Activated CD4-positive, alpha-beta T cell treated with anti-CD3 and anti-CD28 coated beads for 36 hours (primary cell): ENCODE measurements at places on chromosomes 11 and 22.

DNA sequence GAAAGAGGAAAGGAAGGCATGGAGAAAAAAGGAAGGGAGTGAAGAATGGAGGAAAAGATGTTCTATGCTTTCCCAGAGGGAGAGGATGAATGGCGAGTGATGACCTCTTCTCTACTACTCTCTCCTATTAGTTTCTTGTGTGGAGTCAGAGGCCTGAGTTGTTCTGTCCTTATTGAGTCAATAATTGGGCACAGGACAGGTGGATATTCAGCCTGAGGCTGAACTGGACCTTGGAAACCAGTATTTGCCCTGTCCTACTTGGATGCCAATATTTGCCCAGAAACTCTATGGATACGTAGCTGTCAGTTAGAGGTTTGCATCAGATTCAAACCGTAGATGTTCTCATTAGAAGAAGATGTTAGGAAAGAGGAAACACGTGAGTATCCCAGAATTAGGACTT lies 17.6 kb upstream of the SWAP70 start:
- DNase-seq = no peak

DNA sequence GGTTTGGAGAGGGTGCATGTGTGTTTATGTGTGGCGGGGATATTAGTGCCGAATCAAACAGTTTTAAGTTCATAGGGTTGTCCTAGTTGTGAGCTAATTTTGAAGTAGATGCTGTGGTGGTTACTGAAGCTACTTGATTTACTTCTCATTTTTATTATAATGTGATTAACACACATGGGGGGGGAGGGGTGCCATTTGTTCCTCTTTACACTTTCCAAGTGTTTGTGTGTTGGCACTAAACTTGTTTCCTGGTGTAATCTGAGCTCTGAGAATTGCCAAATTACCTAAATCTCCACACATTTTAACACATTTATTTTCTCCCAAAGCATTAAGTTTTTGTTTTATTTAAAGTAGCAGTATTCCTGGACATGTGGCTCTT lies 60.1 kb downstream of the ZNRF3 start:
- DNase-seq = no peak

GRCh38 chr22:44745853-44746789 lies 6.3 kb upstream of the ARHGAP8 start:
- no peak for DNase-seq

GRCh38 chr22:23207729-23208393 lies 27.6 kb downstream of the BCR start:
- DNase-seq = no peak

DNA sequence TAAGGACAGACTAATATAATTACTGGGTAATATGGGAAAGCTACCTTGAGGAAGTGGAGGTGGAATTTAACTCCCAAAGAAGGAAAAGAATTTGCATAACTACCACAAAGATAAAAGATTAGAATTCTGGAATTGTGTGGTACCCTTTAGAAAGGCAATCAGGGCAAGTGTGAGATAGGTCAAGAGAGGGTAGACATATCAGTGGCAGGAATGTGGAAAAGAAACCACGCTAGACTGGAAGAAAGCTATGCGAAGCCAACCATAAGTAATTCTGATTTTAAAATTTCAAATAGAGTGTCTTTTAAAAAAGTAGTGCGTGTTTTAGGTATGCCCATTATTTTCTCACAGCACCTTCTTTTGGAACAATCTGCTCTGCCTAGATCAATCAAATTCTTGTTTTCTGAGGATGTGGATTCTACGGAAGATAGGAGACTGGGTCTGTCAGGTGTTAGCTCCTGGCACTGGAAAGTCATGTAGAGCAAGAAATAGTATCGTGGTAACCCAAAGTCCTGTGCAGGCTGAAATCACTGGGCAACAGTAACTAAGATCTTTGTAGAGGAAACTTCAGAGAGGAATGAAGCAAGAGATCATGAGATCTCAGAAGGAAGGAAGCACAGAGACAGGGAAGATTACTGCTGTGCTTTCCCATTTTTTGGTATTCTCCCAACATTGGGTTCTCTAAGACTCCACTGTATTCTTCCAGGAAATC lies 111.3 kb upstream of the MTMR2 start:
- no peak for DNase-seq

DNA sequence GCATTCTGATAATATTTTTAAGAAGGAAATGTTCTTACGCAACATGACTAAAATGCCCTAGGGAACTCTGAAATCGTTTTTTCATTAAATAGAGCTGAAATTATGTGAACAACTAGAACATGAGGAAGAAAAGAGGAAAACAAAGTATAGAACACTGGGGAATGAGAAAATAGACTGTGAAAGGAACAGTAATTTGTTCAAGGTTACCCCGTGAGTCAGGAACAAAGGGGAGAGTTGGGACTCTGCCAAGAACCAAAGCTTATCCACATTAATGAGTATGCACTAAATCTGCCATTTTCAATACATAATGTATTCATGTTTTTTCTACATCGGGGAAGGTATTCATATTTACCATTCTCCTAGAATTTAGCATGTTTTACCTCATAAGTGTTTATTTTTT lies 961.8 kb upstream of the CCDC90B start:
- no peak for DNase-seq

- DNase-seq = no peak
These were observed 112.5 kb upstream of the CD82 start for GRCh38 chr11:44452827-44453572.

GRCh38 chr11:95911369-95911759 lies 12.5 kb downstream of the MTMR2 start:
- DNase-seq = no peak

- DNase-seq = peak; percentile 70
These were observed 6.2 kb upstream of the IL17REL start for GRCh38 chr22:50018608-50019285.

DNA sequence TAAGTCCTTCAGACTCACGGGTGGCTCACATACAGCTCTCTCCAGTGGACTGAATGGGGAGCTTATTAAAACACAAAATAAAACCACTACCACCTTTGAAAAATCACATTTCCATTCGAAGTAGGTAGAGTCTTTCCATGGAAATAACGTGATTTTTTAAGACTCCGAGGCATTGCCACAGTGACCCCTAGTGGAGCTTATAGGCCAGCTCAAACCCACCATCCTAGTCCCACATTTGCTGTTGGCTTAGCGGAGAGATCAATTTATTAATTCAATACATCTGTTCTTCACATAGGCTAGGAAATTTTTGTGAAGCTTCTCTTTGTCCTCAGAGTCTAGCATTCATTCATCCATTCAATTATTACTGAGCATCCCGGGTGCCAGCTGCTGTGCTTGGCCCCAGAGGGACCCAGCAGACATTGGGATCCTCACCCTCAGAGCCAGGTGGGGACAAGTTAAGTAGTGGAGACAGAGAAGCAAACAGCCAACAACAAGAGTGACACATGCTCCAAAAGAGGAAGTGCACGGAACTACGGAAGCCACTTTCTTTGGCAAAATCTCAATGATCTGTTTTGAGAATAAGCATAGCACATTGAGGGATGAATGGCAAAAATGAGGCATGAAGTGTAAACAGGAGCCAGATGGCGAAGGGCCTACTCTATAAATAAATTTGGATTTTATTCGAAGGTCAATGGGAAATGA lies 10.2 kb upstream of the P4HA3 start:
- peak; percentile 54 for DNase-seq

DNA sequence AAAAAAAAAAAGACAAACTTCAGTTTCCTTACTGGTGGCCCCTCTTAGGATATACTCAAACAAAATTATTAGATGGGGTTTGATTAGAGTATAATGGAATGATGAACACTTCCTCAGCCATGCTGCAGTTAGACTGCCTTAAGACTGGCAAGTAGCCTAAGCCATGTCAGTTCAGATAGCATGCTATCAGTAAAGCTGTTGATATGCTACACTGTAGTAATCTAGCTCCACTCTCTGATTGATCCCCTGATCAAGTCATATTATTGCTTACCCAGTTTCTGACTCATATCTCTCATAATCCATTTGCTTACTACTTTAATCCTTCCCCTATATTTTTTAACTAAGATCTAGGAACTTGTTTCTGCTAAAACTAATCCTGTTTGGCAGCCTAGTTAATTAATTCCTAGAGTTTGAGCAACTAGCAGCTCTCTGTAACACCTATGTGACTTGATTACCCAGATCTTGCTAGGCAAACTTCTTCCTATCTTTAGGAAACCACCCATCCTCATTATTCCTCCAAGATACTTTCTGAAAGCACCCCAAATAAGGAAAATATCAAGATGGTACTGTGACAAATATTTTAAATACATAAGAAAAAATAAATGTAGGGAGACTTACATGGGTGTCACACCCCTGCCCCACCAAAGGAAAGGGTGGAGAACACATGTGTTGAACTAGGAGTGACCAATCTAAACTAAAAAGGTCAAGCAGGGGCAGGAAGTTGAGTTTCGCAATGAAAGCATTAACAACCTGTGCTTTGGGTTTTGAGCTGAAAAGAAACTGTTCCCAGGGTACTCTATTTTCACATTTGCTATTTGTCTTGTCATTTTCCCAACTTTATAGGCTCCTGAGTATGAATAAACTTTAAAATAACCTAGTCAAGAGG lies 43.2 kb downstream of the PIK3C2A start:
- no peak for DNase-seq

- DNase-seq = peak; percentile 92
These were observed 1.5 kb downstream of the MIAT start for GRCh38 chr22:26658671-26659478.

GRCh38 chr11:72015511-72016061 lies 16.9 kb downstream of the IL18BP start:
- DNase-seq = peak; percentile 41

DNA sequence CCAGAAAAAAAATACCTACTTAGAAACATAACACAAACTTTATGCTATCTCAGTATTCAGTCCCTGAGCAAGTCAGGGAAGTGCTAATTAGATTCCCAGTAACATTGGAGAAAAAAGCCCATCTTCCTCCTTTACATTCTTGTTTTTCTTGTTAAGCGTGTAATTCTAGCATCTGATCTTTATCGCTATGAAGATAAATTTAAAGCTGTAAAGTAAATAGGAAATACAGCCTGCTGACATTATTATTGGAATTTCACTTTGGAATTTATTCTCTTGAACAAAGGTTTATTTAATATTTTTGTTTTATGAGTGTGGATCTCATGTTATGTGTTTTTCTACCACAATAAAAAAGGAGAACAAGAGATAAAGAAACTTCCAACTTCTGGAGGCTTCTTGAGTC lies 13.9 kb downstream of the ALKBH3 start:
- DNase-seq = no peak

DNA sequence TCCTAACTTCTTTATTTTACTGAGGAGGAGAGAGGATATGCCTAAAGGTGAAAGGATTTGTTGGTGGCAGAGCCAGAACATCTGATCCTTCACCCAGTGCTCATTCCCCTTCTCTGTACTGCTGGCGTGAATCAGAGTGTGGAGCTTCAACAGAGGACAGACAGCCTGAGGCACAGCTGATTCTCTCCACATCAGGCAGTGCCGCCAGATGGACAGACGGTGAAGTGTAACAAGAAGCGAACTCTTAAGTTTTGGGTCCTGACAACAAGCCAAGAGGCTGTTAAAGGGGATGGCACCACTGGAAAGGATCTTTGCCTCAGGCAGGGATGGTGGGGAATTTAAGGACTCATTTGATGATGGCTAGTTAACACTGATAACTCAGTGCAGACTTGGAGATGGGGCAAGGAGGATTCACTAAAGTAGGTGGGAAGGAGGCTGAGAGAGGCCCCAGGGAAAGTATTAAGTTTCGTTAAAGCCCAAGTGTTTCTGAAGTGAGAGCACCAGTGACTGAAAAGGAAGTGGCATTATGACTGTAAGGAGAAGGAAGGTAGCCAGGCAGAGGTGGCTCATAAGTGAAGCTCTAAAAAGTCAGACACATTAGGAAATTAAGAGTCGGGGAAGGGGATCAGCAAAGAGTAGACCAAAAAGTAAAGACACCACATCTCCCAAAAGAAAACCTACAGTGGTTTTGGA lies 81.3 kb downstream of the CLPB start:
- peak; percentile 47 for DNase-seq

DNA sequence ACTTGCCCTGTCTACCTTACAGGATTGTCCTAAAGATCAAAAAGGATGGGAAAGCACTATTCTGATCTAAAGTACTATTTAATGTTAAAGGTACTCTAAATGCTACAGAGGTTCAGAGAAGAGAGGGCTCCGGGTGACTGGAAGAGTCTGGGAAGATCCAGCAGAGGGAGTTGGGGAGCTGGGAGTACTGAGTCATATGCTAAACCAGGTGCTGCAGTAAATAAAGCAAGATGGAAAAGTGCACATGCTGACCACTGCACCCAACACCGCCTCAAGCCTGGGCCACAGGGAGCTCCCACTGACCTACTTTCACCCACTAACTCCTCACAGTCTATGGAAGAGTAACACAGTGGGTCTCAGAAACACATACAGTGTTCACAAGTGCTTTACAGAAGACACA lies 49.3 kb downstream of the WT1 start:
- DNase-seq = peak; percentile 6

GRCh38 chr22:30979932-30980331 lies 10.9 kb downstream of the TUG1 start:
- no peak for DNase-seq

DNA sequence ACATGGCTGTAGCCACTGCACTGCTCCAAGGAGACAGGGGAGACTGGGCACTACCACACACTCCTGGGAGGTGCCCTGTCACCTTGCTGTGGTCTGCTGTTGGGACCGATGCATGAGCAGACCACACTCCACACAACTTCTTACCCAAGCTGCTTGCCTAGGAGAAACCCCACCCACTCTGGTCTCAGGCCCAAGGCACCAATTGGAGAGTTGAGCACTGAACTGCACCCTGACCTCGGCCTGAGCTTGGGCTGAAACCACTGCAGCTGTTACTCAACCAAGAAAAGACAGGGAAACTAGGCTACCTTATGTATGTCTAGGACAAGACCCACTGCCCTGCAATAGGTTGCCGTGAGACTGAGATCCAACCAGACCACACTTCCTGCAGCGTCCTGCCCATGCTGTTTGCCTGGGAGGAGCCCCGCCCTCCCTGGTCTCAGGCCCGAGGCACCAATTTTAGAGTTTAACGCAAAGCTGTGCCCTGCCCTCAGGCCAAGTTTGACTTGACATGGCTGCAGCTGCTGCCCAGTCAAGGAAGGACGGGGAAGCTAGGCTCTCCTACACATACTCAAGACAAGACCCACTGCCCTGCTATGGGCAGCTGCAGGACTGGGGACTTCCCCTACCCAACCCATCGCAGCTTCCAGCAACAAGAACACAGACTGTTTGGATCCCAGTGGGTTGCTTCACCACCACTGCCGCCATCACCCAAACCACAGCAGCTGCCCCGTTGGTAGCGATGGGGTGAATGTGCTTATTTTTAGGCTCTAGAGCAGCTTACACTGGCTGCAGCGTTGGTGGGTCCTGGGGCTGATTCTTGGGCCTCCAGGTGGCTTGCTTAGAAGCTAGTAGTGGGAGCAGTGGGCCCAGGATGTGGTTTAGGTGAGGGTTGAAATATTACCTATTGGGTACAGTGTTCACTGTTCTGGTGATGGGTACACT lies 66.8 kb downstream of the BRD1 start:
- DNase-seq = no peak

- no peak for DNase-seq
These were observed 8.5 kb downstream of the MAP4K2 start for GRCh38 chr11:64794526-64794925.

GRCh38 chr22:46947516-46948257 lies 185.2 kb downstream of the TBC1D22A start:
- DNase-seq = no peak

GRCh38 chr11:35539781-35540281 lies 14.4 kb upstream of the PAMR1 start:
- no peak for DNase-seq
